HFFc6 (cell line): ENCODE measurements at places on chromosomes 6 and 20. TPM values are rescaled to one million over a fixed set of nuclear protein-coding genes. Genes with fewer than 3 reads are reported as not detected.

The EEF1A2 gene
- total RNA-seq, result 1.1 and 7.7 TPM in 2 replicates

The HLA-DRB5 gene
- not detected in 3 replicates for total RNA-seq

The ANKRD6 gene
- total RNA-seq, result not detected in 3 replicates

The ZNF217 gene
- 36.0 to 40.7 TPM (median 40.7 TPM) in 3 replicates for total RNA-seq

The DZANK1 gene
- total RNA-seq, result 1.4 and 1.8 TPM in 2 replicates

The SLC22A23 gene
- 0.16 to 0.20 TPM (median 0.18 TPM) in 3 replicates for total RNA-seq

The ZSCAN16 gene
- 0.90 to 1.1 TPM (median 0.92 TPM) in 3 replicates for total RNA-seq

The ECT2L gene
- total RNA-seq, result not detected in 2 replicates

The PRSS16 gene
- not detected in 3 replicates for total RNA-seq

The RPL7L1 gene
- 102 to 109 TPM (median 108 TPM) in 3 replicates for total RNA-seq

The SLC2A4RG gene
- total RNA-seq, result 91.6 and 122 TPM in 2 replicates

The FOXA2 gene
- not detected in 3 replicates for total RNA-seq

The NKX2-2 gene
- 0.63 TPM in 1 of 3 replicates, not detected in the others for total RNA-seq
